ENCODE measurements at places on chromosomes 2 and 18.

- DNase-seq: no peak
Observed at GRCh38 chr18:62729487-62730386, 14.4 kb downstream of the PHLPP1 start.

DNA sequence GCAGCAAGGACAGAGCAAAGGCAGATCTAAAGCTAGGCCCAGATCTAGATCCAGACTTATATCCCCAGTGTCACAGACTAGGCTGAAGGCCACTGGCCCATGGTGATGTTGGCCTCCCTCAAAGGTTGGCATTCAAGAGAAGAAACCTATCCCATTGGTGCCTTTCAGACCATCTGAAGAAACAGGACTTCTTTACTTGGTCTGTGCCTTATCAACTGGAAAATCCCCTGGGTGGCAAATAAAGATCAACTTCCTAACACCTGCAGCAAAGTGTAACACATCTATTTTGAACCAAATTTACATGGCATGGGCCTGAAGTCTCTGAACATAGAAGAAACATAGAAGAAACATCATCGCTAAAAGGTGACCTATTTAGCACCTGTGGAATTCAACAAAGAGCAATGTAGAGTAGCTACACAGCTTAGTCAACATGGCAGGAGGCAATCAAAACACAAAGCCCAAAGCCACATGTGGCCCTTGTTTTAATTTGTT is 35.8 kb downstream of the METTL4 start:
- no peak for DNase-seq

DNA sequence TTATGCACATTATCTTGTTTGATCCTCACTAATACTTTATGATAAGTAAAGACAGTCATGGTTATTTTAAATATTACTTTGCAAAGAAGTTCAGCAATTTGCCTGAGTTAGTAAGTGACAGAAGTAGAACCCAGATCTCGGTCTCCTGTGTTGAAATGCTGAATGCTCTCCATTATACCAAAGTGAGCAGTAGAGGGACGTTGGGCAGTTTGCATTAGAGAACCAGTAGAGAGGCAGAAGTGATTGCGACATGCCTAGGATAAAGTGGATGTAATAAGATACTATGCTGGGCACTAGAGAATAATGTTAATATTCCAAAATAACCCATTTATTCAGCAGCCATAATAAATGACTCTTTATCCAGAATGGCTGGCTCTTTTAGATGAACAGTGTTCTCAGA is 201.0 kb downstream of the PMAIP1 start:
- no peak for DNase-seq

- DNase-seq: no peak
Observed at GRCh38 chr2:210288408-210288807, 26.6 kb downstream of the MYL1 start.

GRCh38 chr2:60957643-60958042 is 59.9 kb upstream of the PEX13 start:
- no peak for DNase-seq

DNA sequence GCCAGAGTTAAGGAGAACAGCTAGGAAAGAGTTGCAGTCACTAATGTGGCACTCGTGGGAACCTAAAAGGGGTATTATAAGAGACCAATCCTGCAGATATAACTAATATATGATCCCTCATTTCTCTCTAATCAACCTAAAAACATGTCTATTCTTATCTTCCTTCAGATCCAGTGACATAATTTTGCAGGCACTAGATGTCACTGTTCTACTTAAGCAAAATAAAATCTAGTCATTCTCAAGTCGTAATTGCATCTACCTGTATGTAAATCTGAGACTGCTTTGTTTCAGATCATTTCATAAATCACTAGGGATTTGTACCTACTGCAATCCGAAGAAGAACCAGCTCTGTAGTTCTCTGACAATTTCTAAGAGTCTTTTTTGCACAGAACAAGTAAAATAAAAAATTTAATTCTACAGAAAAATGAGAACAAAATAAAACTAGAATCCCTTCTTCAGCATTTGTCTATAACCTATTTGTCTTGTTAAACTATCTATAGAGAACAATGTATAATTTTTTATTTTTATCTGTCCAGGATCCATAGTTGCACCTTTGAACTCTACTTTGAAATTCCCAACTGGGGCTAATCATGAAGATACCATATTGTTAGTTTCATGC is 56.5 kb upstream of the ERBB4 start:
- DNase-seq: no peak

DNA sequence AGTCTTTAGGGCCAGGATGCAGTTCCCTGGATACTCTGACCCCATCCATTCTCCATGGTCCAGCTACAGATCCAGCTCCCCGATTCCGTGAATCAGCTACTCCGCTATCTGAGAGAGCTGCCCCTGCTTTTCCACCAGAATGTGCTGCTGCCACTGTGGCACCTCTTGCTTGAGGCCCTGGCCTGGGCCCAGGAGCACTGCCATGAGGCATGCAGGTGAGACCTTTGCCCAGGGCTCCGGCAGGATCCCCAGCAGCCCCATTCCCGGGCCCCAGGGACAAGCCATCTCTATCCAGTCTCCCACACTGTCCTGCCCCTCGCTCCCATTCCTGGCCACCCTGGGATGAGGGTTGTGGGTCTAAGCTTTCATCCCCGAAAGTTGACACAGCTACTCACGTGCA is 7.5 kb downstream of the TMEM214 start:
- DNase-seq: no peak

GRCh38 chr2:28338831-28339321 is 53.8 kb upstream of the FOSL2 start:
- DNase-seq: no peak

DNA sequence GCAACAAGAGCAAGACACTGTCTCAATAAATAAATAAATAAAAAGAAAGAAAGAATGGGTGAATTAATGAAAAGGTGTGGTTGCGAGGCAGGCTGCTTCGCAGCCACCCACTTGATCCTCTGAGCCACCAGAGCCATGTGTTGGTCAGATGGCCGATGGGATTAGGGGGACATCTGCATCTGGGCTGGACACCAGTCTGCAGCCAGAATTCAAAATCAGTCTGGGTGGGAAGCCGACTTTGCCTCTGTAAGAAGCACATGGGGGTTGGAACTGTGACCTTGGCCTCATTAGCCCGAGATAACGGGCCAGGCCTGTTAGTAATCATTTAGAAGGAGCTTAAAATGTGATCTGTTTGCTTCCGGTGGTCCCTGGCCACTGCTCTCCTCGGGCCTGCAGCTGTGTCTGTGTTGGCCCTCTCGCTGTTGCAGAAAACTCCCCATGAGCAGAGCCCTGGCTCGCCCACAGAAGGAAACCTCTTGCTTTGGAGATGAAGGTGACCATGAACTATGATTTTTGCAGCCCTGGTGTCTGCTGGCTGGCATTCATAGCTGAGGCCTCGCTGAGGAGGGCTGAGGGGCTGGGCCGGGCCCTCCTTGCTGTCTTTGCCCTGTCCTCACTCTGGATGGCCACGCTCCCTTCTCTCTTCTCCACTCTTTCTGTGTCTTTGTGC is 94.4 kb downstream of the DYSF start:
- no peak for DNase-seq

DNA sequence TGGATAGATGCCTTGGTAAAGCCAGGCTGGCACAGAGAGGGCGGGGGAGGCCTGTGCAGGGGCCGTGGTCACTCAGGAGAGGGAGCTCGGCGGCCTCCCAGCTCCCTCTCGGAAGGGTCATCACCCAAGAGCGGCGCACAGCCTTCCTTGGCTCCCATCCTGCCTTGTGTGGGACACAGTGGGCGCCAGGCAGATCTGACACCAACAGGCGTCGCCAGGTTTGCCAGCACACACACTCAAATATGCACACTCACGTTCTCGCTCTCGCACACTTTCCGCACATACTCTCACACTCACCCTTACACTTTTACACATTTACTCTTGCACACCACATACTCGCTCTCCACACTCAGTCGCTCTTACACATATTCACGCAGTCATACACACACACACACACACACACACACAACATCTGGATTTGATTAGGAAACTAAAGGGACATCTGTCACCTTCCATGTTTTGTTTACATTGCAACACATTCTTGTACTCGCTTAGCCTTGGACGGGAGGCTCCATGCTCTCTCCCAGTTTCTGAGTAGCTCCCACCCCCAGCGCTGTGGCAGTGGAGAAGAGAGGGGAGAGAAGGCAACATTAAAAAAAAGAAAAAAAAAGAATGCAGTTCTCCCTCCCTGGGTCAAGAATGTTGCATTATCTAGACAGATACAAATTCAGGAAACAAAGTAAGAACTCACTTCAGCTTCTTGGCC is 10.5 kb downstream of the CHMP1B start:
- DNase-seq: no peak

Data from muscle of arm (tissue), 14 donors.